ENCODE measurements at places on chromosomes 7 and 10.

DNA sequence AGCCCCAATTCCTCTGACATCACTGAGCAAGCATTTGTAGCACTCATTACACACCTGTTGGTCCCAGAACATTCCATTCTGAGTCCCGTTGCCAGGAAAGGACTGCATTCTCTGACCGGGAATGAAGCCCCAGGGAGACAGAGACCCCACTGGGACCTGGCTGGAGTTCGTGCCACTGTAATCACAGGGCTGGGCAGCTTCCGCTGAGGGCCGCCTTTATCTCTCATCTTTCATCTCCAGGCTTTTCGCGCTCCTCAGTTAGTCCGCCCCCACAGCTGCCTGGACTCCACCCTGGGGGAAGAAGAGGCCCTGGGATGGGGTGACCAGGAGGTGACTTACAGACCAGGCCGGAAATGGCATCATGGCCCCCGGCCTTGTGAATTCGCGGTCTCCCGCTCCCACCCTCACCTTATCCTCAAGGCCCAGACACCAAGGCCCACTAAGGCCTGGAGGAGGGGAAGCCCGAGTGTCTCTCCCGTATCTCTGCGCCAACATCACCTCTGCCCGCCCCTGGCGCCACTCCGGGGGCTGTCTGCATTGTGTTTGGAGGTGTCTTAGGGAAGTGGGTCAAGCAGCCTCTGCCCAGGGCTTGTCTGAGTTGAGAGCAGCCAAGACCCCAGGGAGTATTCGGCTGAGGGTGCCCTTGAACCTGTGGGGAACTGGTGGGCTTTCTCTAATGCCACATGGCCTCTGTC lies 75.4 kb downstream of the PROSER2 start:
- DNase-seq: no peak

DNA sequence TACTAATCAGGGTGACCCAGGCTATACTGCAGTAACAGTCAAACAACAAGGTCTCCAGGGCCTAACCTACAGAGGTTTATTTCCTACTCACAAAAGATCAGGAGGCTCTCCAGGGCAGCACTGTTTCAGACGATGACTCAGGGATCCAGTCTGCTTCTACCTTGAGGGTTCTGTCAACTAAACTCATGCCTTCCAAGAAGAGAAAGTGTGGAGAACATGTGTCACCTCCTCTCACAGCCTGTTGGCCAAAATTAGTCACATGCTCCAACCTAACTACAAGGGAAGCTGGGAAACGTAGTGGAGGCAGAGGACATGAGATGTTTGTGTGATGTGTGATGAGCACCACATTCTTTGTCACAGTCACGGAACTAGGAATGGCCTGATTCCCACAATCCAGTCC lies 14.7 kb upstream of the INA start:
- no peak for DNase-seq

DNA sequence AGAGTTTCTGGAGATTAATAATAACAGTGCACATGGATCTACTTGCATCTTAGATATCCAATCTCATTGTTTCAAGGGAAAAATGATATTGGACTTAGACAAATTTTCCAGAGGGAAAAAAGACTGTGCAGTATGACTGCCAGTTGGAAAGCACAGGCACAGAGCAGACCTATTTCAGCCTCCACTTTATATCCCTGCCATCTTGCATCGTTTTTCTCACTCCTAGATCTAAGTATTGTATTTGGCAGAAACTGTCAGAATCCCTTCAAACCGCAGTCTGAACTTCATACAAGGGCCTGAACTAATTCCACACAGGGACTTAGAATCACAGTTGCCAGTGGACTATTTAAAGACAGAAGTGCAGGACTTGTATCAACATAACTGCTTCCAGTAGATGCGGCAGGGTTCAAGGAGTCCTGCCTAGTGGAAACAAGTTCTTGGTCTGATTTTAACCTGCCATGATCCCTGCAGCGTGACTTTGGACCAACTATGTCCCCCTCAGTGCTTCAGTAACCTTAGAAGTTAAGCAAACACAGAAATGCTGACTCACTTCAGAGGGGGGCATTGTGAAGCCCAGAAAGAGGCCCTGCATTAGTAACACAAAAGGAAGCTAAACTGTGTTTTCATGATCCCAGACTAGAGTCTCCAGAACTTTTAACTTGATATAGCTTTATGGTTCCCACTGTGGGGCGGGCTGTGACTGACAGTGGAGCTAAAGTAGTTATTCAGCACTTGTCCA lies 95.7 kb upstream of the PALS2 start:
- no peak for DNase-seq

DNA sequence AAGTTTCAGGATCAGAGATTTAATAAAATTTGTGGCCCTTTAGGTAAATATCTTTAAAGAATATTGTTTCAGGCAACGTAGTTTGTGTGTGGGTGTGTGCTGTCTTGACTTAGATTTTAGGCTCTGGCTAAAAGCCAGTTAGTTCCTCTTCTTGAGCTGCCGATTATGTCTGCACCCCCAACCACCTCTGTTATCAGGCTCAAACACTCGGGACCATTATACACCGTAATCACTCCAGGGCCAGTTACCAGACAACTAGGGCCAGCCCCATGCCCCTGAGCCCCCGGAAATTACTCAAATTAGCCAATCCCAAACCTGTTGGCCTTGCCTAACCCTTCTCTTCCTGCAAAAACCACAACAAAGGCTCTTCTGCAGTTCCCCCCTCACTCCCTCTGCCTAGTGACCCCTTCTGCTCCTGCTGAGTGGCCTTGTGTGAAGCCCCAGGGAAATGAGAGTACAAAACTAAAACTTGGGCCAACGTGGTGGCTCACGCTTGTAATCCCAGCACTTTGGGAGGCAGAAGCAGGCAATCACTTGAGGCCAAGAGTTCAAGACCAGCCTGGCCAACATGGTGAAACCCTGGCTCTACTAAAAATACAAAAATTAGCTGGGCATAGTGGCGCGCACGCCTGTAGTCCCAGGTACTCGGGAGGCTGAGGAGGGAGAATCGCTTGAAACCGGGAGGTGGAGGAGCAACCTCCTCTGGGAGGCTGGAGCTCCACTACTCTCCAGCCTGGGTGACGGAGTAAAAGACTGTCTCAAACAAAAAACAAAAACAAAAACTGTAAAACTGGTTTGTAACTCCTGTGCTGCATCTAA lies 9.2 kb upstream of the HNRNPF start:
- peak; percentile 70 for DNase-seq

DNA sequence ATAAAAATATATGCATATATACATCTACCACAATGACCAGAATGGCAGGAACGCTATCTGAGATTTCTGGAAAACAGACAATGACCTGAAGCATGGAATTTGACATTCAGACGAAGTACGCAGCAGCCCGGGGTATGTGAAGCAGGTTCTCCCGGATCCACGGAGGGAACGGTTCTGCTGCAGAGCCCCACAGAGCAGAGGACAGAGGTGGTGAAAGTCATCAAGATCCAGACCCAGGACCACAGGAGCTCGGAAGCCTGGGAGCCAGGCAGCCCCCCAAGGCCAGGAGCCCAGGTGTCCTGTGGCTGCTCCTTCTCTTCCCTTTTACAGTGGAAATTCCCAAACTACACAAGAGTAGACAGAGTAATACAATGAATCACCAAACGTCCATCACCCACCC lies 42.1 kb upstream of the DNAAF5 start:
- DNase-seq: no peak

DNA sequence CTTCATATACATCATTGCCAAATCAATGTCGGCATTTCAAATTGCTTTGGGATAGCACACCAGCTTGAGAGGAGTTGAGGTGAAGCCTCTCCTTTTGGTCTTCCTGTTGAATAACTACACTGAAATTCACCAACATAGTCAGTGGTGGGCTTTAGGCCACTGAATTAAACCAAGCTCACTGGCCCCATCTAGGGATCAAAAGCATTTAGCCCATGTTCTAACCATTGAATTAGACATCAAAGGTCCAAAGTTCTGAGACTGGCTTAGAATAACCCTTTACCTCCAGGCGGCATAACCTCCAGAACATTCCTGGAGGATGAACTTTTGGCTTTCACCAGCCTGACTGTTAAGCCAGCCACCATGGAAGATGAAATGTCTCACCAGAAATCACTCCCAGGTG lies 54.6 kb downstream of the BPGM start:
- DNase-seq: no peak
